ENCODE measurements at places on chromosomes 4 and X. TPM values are rescaled to one million over a fixed set of nuclear protein-coding genes. Genes with fewer than 3 reads are reported as not detected.

GRCh38 chr4:548976-549375 lies 27.1 kb downstream of the TMEM271 start:
- no peak for DNase-seq

DNA sequence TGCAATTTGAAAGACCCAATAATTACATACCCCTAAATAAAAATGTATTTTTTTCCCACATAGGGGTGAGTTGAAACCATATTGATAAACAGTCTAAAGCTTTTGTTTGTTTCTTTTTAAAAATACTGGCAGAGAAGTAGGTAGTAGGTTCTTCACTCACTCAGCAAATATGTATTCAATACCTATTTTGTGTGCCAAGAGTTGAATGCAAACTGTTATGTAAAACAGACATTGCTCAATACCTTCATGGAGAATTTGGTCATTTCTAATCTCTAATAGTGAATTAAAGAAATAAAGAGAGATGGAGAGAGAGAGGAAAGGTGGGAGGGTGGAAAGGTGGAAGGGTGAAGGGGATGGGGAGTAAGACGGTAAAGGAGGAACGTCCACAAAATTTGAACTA lies 589.9 kb upstream of the GNPDA2 start:
- DNase-seq, result no peak

DNA sequence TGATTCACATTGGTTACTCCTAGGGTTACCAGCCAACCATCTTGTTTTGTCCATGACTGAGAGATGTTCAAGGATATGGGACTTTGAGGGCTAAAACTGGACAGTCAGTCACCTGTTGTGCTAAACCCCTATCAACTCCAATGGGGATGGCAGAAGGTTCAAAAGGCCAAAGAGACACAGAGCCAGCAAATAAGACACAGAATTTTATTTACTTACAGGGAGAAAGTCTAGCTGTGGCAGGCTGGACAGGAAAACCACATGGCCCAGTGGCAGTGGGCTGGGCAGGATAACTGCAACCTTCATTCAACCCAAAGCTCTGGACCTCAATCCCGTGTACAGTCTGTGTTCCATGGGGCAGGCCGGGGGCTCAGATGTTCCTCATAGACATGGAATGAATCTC lies 326.7 kb upstream of the RPS6KA3 start:
- DNase-seq, result no peak

- no peak for DNase-seq
Measured at GRCh38 chrX:131729295-131729694, 185.4 kb downstream of the OR13H1 start.

- DNase-seq, result no peak
Measured at GRCh38 chrX:46279925-46280313, 265.3 kb downstream of the ZNF674 start.

DNA sequence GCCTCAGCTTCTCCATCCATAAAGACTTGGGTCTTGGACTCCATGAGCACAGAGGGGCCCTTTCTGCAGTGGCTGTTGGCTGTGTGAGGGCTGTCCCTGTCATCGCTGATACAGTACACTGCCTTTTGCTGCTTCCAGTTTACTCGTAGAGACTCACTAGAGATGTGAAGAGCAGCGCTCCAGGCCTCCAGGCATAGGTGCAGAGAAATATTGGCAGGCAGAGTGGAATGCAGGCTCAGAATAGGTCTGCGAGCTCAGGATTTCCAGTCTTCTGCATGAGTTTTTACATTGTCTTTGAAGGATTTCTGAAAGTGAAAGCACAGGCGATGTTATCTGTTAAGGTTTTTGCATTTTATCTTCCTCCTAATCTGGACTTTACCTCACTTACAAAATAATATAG lies 97.4 kb downstream of the AASDH start:
- no peak for DNase-seq

The ASB12 gene
- 0.39 TPM for polyA plus RNA-seq

GRCh38 chrX:68238568-68238967 lies 194.7 kb downstream of the OPHN1 start:
- DNase-seq, result no peak

DNA sequence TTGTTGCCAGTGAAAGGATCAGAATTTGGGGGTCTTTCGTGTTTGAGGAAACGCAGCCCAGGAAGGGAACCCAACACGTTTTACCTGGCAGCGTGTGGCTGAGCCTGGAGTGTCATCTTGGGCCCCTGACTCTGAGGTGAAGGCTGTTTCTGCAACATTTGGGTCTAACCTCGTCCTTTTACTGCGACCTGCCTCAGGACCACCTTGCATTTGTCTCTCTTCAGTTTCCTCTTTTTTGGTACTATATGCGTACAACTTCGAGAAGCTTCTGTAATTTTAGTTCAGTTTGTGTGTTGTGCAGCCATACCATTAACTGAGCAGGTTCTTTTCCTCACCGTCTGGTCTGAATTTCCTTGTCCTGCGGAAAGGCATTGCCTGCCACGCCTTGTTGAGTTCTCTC lies 61.5 kb downstream of the TMEM131L start:
- no peak for DNase-seq

DNA sequence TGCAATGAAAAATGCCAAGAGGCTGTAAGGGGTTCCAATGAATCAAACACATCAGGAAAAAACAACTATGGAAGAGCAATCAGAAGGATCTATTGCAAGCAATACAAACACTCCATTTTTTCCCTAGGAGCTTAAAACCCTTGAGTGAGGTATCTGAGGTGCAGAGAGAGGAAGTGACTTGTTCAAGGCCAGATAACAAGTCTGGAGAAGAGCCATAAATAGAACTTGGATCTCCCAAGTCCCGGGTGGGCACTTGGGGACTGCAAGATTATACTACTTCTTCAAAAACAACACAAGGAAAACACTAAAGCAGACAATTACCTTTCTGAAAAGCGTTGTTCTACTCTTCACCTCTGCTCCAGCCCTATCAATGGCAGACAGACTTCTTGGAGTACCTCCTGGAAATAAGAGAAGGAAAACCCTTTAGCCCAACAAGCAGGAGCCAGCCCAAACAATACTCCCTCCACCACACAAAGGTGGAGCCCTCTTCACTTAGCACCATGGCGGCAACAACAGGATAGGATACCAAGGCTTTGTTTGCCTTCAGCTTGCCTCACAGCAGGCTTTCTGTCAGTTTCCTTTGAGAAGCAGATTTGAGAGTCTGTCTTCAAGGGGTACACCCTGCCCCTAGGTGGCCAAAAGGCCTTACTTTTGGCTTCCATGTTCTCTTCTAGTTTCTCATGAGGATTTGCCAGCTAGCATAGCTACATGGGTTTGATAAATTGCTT lies 26.0 kb downstream of the AIFM1 start:
- no peak for DNase-seq

- DNase-seq, result no peak
Measured at GRCh38 chrX:130604882-130605281, 203.1 kb downstream of the RBMX2 start.

GRCh38 chr4:19947349-19947748 lies 304.4 kb upstream of the SLIT2 start:
- DNase-seq, result no peak

GRCh38 chr4:36043901-36044300 lies 200.4 kb downstream of the ARAP2 start:
- DNase-seq, result no peak

DNA sequence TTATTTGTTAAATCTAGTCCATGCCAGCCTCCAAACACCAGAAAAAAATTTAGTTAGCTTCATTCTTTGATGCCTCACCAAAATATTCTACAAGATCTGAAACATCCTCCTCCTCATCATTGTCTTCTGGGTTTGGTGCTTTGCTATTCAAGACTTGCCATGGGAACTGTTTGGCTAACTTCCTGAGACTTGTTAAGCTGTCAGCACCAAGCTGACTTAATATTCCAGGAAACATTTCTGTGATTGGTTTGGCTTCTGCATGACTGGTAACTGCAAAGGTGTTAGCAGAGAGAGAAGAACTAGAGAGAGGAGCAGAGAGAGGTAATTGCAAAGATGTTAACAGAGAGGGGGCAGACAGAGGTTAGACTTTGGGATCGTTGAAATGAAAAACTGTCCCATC lies 101.3 kb downstream of the PALLD start:
- DNase-seq, result no peak

- no peak for DNase-seq
Measured at GRCh38 chrX:87489071-87489470, 28.5 kb upstream of the KLHL4 start.

DNA sequence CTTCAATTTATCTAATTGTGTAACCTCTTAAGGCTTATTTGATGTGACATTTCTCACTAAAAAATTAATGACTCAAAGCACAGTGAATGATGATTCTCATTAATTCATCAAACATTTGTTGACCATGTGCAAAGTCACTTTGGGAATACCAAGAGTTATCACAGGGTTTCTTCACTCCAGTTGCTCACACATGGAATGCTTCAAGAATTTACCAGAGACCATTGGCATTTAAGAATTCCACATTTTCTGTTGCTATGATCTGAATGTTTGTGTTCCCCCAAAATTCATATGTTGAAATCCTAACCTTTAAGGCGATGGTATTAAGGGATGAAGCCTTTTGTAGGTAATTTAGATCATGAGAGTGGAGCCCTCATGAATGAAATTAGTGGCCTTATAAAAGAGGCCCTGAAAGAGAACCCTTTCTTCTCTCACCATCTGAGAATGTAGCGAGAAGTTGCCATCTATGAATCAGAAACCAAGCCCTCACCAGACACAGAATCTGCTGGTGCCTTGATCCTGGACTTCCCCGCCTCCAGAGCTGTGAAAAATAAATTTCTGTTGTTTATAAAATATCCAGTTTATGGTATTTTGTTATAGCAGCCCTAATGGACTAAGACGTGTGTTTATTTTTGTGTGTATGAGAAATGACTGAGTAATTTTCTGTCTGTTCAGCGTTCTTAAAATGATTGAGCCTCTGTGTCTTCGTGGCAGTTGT lies 16.4 kb upstream of the SRPX start:
- DNase-seq, result no peak

DNA sequence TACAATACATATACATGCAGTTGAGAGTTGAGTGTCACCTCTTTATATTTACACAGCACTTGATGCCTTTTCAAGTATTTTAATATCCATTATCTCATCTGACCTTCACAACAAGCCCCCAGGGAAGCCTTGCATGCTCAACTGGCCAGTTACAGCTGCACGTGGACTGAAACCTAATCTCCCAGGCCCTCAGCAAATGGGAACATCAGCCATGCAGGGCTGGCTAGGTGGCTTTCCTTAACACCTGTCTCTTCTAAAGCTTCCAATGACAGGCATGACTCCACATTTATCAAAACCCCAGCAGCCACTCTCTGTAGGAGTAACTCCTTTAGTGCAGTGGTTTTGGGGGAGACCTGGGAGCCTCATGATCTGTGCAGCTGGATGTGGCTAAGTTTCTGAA lies 56.4 kb downstream of the PHKA2 start:
- DNase-seq, result no peak

The HSFX2 gene
- 1.3 TPM for polyA plus RNA-seq

The EMCN gene
- 18.8 TPM for polyA plus RNA-seq

- no peak for DNase-seq
Measured at GRCh38 chrX:19931146-19931545, 43.7 kb upstream of the SH3KBP1 start.

The DMD gene
- 48.8 TPM for polyA plus RNA-seq

DNA sequence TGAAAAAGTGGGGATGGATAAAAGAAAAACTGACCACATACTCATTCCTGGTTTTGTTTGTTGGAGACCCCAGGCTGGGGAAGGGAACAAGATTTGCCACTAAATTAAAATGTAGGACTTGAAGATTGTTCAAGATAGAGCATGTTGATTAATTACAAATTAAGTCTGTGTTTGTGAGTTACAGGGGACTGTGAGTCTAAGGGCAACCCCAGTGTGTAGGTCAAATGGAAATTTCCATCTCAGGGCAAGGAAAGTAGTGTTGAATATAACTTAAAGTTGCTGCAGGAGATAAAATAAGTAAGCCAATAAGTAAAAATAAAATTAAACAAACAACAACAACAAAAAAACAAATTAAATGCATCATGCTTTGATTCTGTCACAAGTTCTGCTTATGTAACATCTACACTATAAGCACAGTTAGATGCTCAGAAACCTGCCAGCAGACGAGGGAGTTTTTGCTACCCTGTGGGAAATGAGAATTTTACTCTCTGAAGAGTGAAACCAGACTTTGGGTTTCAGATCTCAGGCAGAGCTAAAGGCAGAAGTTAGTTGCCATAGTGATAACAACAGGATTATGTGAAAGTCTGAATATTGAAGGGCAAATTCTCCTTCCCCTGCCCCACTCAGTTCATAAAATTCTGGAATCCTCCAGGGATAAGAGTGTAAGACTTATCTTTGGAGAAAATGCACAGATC lies 352.3 kb downstream of the GRXCR1 start:
- DNase-seq, result no peak

The NUDT10 gene
- polyA plus RNA-seq, result 6.9 TPM

GRCh38 chrX:10286195-10286594 lies 129.4 kb downstream of the CLCN4 start:
- no peak for DNase-seq

- DNase-seq, result no peak
Measured at GRCh38 chrX:20378233-20378920, 111.7 kb upstream of the RPS6KA3 start.

DNA sequence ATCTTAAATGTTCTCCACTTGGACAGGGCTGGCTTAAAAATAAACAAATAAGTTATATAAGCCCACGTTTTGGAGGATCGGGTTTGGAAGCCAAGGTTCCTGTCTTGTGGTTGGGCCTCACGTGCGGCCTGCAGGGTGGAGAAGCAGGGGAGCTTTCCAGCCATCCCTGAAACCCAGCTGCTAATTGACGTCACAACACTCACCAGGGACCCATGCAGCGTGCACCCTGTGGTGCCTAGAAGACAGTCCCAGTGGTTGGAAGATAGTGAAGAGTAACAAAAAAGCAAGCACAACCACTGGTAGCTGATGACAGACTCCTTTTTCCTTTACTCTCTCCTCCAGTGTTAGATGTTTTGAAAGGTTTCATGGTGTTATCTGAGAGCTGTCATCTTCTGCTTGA lies 142.0 kb upstream of the RBPJ start:
- no peak for DNase-seq

GRCh38 chr4:151700566-151701316 lies 60.1 kb downstream of the GATB start:
- DNase-seq, result no peak

DNA sequence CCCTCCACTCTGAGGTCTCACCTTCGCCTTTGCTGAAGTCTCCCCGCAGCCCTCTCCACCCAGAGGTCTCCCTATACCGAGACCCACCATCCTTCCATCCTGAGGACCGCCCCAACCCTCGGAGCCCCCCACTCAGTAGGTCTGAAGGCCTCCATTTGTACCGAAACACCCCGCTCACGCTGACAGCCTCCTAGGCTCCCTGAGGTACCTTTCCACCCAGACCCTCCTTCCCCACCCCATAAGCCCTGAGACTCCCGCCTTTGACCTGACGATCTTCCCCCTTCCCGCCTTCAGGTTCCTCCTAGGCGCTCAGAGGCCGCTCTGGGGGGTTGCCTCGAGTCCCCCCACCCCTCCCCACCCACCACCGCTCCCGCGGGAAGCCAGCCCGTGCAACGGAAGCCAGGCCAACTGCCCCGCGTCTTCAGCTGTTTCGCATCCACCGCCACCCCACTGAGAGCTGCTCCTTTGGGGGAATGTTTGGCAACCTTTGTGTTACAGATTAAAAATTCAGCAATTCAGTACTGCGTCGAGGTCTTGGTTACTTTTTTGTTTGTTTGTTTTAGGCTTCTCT lies 5.0 kb downstream of the SOD3 start:
- DNase-seq, result no peak

The SPATA4 gene
- polyA plus RNA-seq, result 0.29 TPM
